ENCODE measurements at places on chromosomes 7 and 10.

DNA sequence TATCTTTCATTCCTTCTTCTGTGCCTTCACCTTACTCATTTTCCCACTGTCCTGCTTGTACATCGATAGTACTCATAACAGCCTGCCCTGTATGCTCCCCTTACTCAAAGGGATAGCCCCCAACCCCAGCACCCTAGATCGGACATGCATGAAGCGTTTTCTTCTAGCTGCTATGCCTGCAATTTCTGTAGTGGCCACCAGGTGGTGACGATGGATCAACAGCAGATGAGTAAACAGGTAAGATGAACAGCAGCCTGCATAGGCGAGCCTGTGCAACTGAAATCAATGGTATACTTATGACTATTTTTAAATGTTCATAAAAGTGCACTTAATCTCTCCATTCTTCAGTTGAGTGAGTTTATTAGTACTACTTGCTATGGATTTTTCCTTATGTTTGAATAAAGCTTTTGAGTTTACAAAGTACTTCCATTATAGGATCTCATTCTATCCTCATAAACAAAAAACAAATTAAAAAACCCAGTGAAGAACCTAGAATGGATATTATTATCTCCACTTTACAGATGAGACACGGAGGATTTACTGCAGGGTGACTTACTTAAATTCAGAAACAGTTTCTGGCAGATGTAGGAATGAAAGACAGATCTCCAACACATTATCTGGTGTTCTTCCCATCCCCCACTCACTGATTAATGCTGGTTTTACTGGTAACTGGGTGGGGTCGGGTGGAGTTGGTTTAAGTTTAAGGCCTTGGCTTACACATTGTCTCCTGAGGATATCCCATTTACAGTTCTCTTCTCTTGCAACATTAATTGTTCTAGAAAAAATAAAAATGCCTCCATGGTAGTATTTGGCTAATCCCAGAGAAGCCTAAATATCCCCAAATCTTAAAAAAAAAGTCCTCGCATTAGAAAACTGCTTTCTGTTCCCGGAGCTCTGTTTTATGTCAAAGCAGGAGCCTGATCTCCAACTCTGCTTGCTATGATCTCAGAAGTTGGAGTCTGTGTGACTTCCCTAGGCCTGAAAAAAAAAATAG, 222.1 kb downstream of the GLI3 start:
- DNase-seq = no peak

DNA sequence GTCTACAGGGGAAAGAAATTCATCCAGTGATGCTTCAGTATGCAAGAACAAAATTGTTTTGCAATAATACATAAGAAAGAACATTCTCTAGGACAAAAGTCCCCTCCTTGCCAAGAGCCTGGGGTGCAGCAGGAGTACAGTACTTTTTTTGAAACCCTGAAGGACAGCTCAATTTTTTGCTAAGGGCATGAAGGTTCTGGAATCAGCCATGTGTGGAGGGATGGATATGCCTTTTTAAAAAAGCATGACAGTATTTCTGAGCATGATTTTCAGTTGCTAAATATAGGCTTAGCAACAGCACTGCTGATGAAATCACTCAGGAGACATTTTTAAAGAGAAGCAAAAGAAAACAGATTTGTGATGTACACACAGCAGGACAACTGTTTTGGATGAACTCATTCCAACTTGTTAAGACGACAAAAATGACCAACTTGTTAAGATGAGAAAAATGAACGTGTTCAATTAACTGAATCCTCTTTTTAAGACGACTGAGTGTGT, 39.3 kb downstream of the HBP1 start:
- no peak for DNase-seq

- DNase-seq = no peak
Observed at GRCh38 chr7:13742811-13743210, 246.7 kb downstream of the ETV1 start.

DNA sequence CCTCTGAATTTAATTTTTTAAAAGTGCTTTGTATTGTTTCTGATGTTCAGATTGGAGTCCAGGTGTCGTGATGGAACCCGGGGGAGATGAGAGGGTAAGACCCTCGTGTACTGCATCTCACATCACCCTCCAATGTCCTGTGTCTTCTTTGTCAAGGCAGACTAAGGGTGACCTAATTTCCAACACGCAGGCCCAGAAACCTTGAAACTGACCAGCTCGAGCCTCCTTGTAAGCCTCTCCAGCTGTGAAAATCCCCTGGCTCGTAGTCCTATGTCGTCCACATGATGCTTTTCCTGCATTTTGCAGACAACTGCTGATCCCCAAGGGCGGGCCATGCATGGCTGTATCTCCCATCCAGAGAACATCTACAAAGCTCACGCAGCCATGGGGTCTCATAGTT, 220.2 kb downstream of the ARHGAP12 start:
- DNase-seq = no peak

Data from NCI-H187 treated with DMSO at 0.1 percent for 48 hours (cell line).